Hepatocyte (in vitro differentiated cells): ENCODE measurements at places on chromosomes 7 and 10.
A peak's percentile ranks its signal among the peaks of the same experiment; 100 is the strongest.

- DNase-seq = peak; percentile 80
These were observed 1.1 kb downstream of the P4HA1 start for GRCh38 chr10:73095481-73096021.

DNA sequence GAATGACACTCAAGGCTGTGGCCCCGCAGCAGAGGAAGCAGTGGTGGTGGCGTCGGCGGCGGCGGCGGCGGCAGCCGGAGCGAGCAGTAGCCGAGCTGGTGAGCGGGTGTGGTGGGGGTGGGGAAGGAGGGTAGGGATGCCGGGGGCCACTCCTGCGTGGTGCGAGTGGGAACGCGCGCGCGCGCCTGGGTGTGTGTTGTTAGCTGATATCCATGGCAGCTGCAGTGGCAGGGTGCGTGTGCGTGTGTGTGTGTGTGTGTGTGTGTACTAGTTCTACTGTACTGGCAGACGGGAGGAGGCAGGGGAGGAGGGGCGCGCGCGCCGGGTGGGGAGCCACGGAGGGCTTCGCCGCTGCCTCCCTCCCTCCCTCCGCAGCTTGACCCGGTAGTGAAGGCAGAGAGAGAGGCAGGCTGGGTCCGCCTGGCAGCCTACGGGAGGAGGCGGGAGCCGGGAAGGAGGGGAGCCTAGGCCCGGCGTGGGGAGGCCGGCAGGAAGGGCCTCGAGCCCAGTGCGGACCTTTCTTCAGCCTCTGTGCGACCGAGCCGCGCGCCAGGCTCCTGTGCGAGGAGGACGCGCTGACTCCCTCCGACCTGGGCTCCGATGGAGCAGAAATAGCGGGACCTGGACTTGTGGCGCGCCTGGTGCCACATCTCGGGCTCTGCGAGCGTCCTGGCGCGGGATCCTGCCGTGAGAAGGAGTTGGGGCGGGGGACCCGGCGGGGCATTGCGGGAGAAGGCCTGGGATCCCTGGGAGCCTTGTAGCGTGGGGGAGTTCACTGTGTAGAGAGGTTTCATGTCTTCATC, at the start of gene MAGI2:
TSS of gene MAGI2 (minus strand) at position 110 of the 803 bp plus-strand sequence. CDS start 347 bp downstream, outside the sequence.
- DNase-seq = peak; percentile 89

DNA sequence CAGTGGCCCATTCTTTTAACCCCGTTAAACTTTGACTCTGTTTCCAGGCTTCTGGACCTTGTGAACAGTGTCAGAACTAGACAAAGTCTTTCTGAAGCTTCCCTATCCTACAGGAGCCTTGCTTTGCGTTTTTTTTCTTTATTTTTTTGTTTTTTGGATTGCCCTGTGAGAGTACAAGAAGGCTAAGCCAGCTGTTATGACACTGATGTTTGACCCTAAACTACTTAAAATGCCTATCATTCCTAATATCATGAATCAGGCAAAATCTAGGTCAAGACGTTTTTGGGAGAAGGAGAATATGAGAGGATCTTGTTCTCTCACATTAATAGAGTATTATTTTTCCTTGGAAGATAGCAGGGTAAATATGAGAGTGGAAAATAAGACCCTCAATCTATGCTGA, 79.8 kb downstream of the EPDR1 start:
- DNase-seq = no peak

- no peak for DNase-seq
These were observed 7.0 kb downstream of the PSD start for GRCh38 chr10:102411341-102412255.

GRCh38 chr10:130430852-130431704, 294.9 kb downstream of the GLRX3 start:
- no peak for DNase-seq

- DNase-seq = no peak
These were observed 85.6 kb downstream of the PRKG1 start for GRCh38 chr10:51159841-51160240.

- DNase-seq = peak; percentile 33
These were observed 149.3 kb downstream of the KLF6 start for GRCh38 chr10:3635697-3636096.

- DNase-seq = peak; percentile 42
These were observed 11.1 kb downstream of the FAM53B start for GRCh38 chr10:124732931-124733570.

- DNase-seq = no peak
These were observed 15.8 kb upstream of the FRMPD2 start for GRCh38 chr10:48290286-48290685.

GRCh38 chr7:110623436-110623835, 467.5 kb upstream of the LRRN3 start:
- DNase-seq = no peak

DNA sequence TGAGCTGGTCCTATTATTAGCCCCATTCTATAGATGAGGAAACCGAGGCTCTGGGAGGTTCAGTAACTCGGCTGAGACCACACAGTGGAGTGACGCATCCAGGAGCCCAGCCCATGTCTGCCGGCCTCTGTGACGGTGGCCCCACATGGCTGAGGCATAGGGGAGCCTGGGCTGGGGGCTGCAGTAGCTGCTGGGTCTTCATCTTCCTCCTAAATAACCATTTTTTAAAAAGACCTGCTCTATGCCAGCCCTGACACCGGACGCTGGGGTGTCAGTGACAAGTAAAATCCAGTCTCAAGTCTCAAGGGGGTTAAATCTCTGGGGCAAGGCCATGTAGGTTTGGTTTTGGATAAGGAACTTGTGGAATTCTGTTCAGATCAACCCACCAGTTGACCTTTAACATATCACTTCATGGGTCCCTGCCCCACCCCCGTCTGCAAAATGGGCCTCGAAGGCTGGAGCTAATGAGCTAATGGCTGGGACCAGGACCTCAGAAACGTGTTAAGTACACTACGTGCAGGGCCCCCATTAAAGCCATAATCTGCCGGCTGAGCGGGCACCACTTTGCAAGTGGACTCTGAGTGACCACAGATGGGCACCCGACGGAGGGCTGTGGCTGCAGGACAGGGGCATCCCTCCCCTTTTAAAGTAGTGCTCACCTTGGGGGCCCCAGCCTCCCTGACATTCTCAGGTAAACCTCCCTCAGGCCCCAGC, 136.5 kb upstream of the UNC5B start:
- no peak for DNase-seq

- DNase-seq = no peak
These were observed 10.6 kb upstream of the BPGM start for GRCh38 chr7:134636008-134636449.

- DNase-seq = no peak
These were observed 26.8 kb upstream of the ITPRID1 start for GRCh38 chr7:31487071-31487470.

DNA sequence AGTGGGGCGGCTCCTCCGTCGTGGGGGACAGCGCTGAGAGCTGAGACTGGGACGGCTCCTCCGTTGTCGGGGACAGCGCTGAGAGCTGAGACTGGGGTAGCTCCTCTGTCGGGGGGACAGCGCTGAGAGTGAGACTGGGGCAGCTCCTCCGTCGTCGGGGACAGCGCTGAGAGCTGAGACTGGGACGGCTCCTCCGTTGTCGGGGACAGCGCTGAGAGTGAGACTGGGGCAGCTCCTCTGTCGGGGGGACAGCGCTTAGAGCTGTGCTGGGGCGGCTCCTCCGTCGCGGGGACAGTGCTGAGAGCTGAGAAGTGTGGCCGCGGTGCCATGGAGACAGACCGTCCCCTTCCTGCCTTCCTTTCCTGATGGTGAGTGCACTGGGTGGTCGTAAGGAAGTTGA, 136.4 kb downstream of the DYNC2I1 start:
- no peak for DNase-seq

- DNase-seq = peak; percentile 52
These were observed 27.0 kb downstream of the CALML3 start for GRCh38 chr10:5551531-5552375.

GRCh38 chr10:114538181-114538906, 119.7 kb downstream of the ABLIM1 start:
- DNase-seq = no peak

- DNase-seq = no peak
These were observed 135.2 kb downstream of the INHBA start for GRCh38 chr7:41567731-41568114.

GRCh38 chr10:103510791-103511752, 17.6 kb downstream of the NEURL1 start:
- DNase-seq = no peak

DNA sequence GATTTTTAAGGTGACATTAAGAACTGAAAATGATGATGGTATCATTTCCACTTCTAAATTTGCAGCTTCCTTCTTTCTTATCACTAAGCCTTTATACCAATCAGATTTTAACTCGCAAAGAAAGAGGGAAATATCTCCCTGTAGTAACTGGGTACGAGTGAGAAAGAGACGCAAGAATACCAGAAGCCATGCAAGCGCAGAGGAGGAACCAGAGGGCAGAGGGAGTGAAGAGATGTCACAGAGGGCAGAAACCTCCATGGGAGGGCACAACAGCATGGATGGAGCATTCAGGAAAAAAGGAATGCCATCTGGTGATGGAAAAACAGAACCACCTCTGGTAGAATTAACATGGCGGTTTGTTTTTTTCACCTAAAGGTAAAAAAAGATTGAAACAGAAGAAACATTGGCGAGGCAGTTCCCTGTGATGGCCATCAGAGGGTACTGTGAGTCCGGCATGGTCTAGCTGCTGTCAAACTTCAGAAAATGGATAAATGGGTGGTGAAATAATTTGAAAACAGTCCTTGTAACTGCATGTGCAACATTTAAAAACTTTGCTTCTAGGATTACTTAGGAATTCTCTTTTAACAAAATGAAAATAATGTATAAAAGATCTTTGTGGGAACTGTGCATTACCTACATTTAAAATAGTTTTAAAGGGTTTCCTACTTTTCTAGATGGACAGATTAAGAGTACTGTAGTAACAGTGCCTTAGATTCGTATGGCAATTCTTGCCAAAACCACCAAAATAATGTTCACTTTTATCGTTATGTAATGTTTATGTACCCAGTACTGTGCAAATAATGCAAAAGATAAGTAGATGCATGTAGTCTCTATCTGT, 91.8 kb downstream of the ARHGAP12 start:
- DNase-seq = peak; percentile 55

- DNase-seq = no peak
These were observed 826.4 kb downstream of the LRMDA start for GRCh38 chr10:76257816-76258215.

- DNase-seq = no peak
These were observed 251.3 kb upstream of the MKI67 start for GRCh38 chr10:128377364-128377987.

DNA sequence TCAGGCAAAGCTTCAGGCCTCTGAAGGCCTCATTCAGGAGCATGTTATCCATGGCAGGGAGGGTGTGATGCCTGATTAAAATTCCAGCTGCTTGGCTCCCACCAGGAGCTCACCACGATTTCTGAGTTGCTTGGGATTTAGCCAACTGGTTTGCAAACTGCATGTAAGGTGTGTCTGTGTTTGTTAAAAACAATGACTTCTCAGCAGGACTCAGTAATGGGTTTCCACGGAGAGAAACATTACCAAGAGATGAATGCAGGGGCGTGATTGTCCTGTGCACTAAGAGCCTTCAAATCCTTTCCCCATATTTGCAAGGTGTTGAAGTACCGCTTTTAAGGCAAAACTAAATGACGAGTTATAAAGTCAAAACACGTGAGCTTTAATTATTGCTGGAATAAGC, 88.8 kb upstream of the BTBD16 start:
- DNase-seq = no peak

- DNase-seq = no peak
These were observed 91.9 kb upstream of the PIK3CG start for GRCh38 chr7:106773228-106773627.

DNA sequence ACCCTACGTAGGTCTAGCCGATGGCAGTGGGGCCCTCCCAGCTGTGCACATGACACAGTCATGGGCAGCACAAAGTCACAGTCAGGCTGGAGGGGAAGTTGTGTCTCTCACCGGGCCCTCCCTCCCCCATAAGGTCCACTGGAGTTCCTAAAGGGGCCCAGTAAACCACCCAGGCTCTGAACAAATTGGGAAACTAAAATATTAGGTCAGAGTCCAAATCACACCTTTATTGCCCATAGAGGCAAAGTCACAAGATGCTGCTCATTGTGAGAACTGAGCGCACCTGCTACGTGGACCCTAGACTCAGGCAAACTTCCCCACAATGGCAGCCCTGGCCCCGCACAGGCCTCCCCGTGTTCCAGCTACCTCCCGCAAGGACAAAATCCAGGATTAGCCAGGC, 45.2 kb upstream of the SH2B2 start:
- no peak for DNase-seq

- DNase-seq = no peak
These were observed 206.7 kb upstream of the PTPRZ1 start for GRCh38 chr7:121666306-121666705.

DNA sequence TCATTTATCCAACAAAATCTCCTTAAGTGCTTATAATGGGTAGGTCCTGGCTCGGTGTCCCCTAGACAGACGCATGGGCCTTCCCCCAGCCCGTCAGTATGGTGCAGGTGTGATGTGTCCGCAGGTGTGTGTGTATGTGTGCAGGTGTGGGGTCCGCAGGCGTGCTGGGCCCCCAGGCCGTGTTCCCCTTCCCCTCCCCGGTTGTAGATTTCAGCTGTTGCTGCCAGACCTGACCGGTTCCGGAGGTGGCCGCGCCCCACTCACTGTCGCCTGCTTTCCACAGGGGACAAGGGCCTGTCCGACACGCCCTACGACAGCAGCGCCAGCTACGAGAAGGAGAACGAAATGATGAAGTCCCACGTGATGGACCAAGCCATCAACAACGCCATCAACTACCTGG, 50.5 kb downstream of the FIGNL1 start:
- DNase-seq = no peak

- DNase-seq = no peak
These were observed 36.1 kb downstream of the ADGRA1 start for GRCh38 chr10:133123746-133124356.

DNA sequence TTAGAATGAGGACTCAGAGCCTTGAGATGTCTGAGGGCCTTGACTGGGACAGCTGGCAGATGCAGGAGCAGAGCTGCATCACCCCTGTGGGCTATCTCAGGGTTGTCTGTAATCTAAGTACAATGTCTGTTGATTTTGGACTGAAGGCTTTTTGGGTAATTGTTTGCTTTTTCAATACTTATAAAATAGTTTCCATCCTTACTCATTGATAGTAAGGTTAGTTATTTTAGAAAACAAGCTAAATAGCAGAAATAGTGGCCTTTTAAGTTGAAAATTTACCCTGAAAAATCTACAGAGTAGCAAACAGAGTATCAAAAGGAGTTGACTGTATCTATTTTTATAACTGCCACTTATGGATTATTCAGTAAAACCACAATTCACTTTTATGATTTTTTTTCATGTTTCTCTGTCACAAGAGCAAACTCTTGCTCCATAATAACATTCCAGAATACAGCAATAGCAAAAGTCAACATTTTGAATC, 179.7 kb downstream of the CFTR start:
- no peak for DNase-seq

DNA sequence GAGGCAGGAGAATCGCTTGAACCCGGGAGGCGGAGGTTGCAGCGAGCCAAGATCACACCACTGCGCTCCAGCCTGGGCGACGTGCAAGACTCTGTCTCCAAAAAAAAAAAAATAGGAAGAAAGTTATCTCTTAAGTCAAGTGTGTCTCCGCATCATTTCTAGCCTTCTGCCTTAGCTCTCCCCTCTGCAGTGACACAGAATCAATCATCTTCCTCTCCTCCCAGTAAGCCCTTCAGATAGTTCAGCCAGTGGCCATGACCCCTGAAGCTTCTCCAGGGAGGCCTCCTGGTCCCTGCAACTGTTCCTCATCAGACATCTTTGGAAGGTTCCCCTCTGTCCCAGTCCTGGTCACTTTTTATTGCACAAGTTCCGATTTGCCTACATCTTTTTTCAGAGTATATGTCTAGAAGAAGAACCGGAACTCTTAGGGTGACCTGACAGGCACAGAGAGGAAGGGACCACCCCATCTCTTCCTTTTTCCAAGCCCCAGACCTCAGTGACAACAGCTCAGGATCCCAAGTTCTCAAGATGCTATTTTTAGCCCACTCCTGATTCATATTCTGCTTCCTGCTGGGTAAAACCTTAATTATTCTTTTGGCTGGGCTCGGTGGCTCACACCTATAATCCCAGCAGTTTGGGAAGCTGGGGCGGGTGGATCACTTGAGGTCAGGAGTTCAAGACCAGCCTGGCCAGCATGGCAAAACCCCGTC, 6.6 kb upstream of the RHBDD2 start:
- DNase-seq = no peak
